ENCODE measurements at places on chromosomes 3 and 15.
A peak's percentile ranks its signal among the peaks of the same experiment; 100 is the strongest.

DNA sequence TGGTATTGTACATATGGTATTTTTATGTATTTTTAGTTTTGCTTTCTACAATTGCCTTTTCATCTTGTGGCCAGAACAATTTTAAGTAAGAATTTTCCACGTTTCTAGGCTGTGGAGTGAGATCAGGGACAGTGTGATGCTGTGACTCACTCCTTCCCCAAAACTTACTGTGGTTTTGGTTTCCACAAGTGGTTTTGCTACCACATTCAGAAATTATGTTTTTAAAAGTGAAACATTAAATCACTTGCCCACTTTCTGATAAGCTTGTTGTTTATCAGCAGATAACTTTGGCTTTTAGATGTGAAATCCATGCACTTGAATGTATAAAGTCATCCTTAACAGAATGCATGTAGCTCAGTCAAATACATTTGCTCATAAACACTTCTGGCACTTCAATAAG lies 192.2 kb upstream of the THRB start:
- DNase-seq: no peak

GRCh38 chr15:55289746-55290527 lies at the start of gene RAB27A:
Gene RAB27A, minus strand, starts transcription at chr15:55289813. Its CDS starts 54,879 bp downstream, at chr15:55234934.
- DNase-seq: peak; percentile 60

GRCh38 chr3:196162679-196163078 lies 48.5 kb downstream of the ZDHHC19 start:
- DNase-seq: no peak

DNA sequence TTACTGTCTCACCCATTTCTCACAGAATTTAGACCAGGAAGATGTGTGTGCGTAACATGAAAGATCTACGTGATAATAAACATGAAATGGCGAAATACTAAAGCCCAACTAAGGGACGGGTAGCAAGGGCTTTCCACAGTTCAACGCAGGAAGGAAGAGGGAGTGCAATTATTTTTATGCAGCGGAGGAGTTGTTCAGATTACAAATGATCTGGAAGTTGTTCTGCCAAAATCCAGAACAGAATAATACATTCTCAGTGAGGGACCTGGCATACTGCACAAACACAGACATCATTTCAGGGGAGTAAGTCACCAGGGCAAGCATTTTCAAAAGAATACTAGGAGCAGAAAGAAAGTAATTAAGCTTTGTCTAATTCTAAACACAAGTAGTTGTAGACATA lies 133.6 kb upstream of the RAP2B start:
- DNase-seq: no peak

DNA sequence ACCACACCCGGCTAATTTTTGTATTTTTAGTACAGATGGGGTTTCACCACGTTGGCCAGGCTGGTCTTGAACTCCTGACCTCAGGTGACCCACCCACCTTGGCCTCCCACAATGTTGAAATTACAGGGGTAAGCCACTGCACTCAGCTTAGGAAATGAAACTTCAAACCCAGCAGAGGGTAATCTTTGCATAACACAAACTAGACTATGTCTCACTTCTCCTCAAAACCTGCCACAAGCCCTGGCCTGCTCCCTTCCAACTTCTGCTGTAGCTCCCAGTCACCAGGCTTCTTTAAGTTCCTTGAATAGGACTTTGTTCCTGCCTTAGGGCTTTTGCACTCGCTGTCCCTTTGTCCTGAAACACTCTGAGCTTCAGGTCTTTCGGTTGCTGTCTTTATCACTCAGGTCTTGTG lies 39.2 kb upstream of the SEMA4B start:
- DNase-seq: no peak

- no peak for DNase-seq
Observed at GRCh38 chr3:167318306-167318705, 61.8 kb downstream of the ZBBX start.

DNA sequence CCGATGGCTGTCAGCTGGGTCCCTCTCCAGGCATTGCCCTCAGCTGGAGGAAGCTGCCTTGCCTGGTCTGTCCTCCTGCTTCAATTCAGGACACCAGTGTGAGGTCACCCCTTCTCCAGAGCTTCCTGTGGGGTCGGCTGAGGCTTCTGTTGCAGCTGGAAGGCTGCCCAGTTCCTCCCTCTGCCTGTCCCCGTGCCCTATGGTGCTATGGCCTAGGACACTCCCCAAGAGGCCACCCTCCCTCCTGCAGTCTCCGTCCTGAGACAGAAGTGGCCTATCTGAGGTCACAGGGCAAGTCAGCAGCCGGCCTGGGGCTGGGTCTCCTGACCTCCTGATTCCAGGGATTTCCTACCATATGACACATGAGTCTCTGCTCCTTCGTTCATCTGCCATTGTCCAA lies 57.9 kb downstream of the RASGRF1 start:
- no peak for DNase-seq

DNA sequence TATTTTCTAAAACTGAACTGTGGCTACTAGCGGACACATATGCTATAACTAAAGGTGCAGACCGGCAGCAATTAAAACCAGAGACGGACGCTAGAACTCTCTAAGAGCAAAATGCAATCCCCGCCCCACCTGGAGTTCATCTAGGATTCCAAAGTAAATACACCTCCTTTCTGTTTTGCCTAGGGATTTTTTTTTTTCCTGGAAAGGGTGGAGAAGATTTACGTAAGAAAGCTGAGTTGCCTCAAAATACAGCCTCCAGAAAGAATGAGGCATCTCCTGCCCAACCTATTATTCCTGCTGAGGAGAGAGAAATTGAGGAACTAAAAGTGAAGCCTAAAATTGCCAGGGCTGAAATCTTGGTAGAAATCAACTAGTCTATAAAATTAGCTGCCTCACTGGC lies 150.2 kb downstream of the TP63 start:
- DNase-seq: no peak

Data from stimulated activated CD8-positive, alpha-beta memory T cell treated with anti-CD3 and anti-CD28 coated beads, Interleukin-7, amount 100 ng/mL, for 4 hours (primary cell).